Cardiac atrium fibroblast (primary cell): ENCODE measurements at places on chromosomes 12 and 14. TPM values are rescaled to one million over a fixed set of nuclear protein-coding genes. Genes with fewer than 3 reads are reported as not detected.

DIO2 gene
- total RNA-seq: 4.0 and 12.5 TPM in 2 replicates

BEGAIN gene
- under 0.01 TPM in 1 of 2 replicates, not detected in the other for total RNA-seq

AVPR1A gene
- not detected in 2 replicates for total RNA-seq

IFI27 gene
- total RNA-seq: 15.2 and 16.2 TPM in 2 replicates

RIN3 gene
- 1.1 and 2.1 TPM in 2 replicates for total RNA-seq

IL23A gene
- 1.6 TPM in 1 of 2 replicates, not detected in the other for total RNA-seq

ANO4 gene
- 4.0 and 5.3 TPM in 2 replicates for total RNA-seq

LIN7A gene
- total RNA-seq: 5.3 and 12.1 TPM in 2 replicates

BIN2 gene
- total RNA-seq: not detected in 2 replicates

DPF3 gene
- total RNA-seq: not detected in 2 replicates

AGAP2 gene
- total RNA-seq: 0.18 and 0.32 TPM in 2 replicates

IL26 gene
- 0.32 TPM in 1 of 2 replicates, not detected in the other for total RNA-seq

KLHL33 gene
- total RNA-seq: 0.49 TPM in 1 of 2 replicates, not detected in the other

GZMB gene
- not detected in 2 replicates for total RNA-seq

MEG3 gene
- total RNA-seq: 90.9 and 165 TPM in 2 replicates

ADAM21 gene
- total RNA-seq: 1.3 and 1.4 TPM in 2 replicates

TAS2R8 gene
- not detected in 2 replicates for total RNA-seq

TAS2R10 gene
- total RNA-seq: 0.36 TPM in 1 of 2 replicates, not detected in the other

RDH11 gene
- total RNA-seq: 78.9 and 112 TPM in 2 replicates

PMCH gene
- total RNA-seq: not detected in 2 replicates

KCNMB4 gene
- total RNA-seq: 9.2 and 12.1 TPM in 2 replicates

CARMIL3 gene
- 0.16 TPM in 1 of 2 replicates, not detected in the other for total RNA-seq

GLIPR1L2 gene
- 0.18 and 15.6 TPM in 2 replicates for total RNA-seq

CHST11 gene
- total RNA-seq: 16.4 and 57.0 TPM in 2 replicates

PTPRB gene
- total RNA-seq: 2.3 and 2.6 TPM in 2 replicates

STYK1 gene
- not detected in 2 replicates for total RNA-seq

TBX3 gene
- 3.6 and 7.3 TPM in 2 replicates for total RNA-seq

KRT73 gene
- total RNA-seq: not detected in 2 replicates

PLA2G1B gene
- not detected in 2 replicates for total RNA-seq

EPS8 gene
- total RNA-seq: 247 and 253 TPM in 2 replicates

FOXN4 gene
- total RNA-seq: not detected in 2 replicates

PARPBP gene
- 1.8 and 5.0 TPM in 2 replicates for total RNA-seq

NELL2 gene
- total RNA-seq: not detected in 2 replicates

VSX2 gene
- total RNA-seq: not detected in 2 replicates

GOLT1B gene
- total RNA-seq: 53.1 and 72.8 TPM in 2 replicates

MOK gene
- total RNA-seq: 20.6 and 27.2 TPM in 2 replicates

IGF1 gene
- total RNA-seq: not detected in 2 replicates

ASCL1 gene
- not detected in 2 replicates for total RNA-seq

TMEM263 gene
- total RNA-seq: 123 and 127 TPM in 2 replicates

CYP27B1 gene
- 11.4 TPM in 1 of 2 replicates, not detected in the other for total RNA-seq

CLEC6A gene
- total RNA-seq: not detected in 2 replicates

KLRD1 gene
- total RNA-seq: not detected in 2 replicates

PFKM gene
- total RNA-seq: 26.5 and 50.2 TPM in 2 replicates

PAWR gene
- 35.0 and 41.3 TPM in 2 replicates for total RNA-seq

MRPS35 gene
- 46.4 and 55.7 TPM in 2 replicates for total RNA-seq
